ENCODE measurements at places on chromosomes 7 and 10. TPM values are rescaled to one million over a fixed set of nuclear protein-coding genes. Genes with fewer than 3 reads are reported as not detected.

The HKDC1 gene
- total RNA-seq: 25.1 TPM

The NRP1 gene
- total RNA-seq: 165 TPM

The SPRN gene
- total RNA-seq: 0.38 TPM

The SLC13A1 gene
- not detected for total RNA-seq

The STAG3 gene
- 0.33 TPM for total RNA-seq

The SCD gene
- 297 TPM for total RNA-seq

The GNGT1 gene
- total RNA-seq: not detected

The HOXA11 gene
- 24.2 TPM for total RNA-seq

The UTF1 gene
- not detected for total RNA-seq

The COL1A2 gene
- total RNA-seq: 988 TPM

The CRHR2 gene
- not detected for total RNA-seq

The TRIL gene
- total RNA-seq: 9.9 TPM

The NT5C3A gene
- 8.0 TPM for total RNA-seq

The CYTH3 gene
- total RNA-seq: 27.2 TPM

The SEMA3C gene
- total RNA-seq: 161 TPM

The PTPN20 gene
- total RNA-seq: 1.8 TPM

The PGAM2 gene
- 0.25 TPM for total RNA-seq

The H2BK1 gene
- total RNA-seq: not detected

The ASIC3 gene
- not detected for total RNA-seq

The SKIDA1 gene
- total RNA-seq: 3.3 TPM

The SPDYE5 gene
- total RNA-seq: not detected

The ZNF22 gene
- total RNA-seq: 11.8 TPM

The JCAD gene
- 9.0 TPM for total RNA-seq

The FEZF1 gene
- not detected for total RNA-seq
